ENCODE measurements at places on chromosomes 1 and 21. TPM values are rescaled to one million over a fixed set of nuclear protein-coding genes. Genes with fewer than 3 reads are reported as not detected.

The FCMR gene
- total RNA-seq: 0.71 TPM

DNA sequence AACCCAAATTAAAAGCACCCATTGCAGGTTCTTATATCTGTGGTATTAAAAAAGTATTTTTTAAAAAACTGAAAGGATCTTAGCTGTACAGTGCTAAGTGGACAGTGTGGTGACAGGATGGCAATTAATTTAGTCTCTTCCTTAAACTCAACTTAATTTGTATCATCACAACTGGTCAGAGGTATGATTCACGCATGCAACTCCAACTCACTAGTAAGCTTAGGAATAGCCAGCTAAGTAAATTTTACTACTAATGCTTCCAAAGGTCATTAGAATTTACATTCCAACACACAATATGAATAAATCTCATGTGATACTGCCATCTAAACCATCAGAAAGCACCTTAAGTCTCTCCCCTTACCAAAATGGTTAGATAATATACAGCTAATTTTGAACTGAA is 35.4 kb downstream of the ENAH start:
- H3K4me3 ChIP-seq: no peak overlapping the region
- H3K27me3 ChIP-seq: no peaks in the 10 kb centered on the region
- no peak for DNase-seq
- no peak overlapping the region for H3K27ac ChIP-seq
- H3K4me1 ChIP-seq: peaks cover 5% of the 10 kb centered on the region

DNA sequence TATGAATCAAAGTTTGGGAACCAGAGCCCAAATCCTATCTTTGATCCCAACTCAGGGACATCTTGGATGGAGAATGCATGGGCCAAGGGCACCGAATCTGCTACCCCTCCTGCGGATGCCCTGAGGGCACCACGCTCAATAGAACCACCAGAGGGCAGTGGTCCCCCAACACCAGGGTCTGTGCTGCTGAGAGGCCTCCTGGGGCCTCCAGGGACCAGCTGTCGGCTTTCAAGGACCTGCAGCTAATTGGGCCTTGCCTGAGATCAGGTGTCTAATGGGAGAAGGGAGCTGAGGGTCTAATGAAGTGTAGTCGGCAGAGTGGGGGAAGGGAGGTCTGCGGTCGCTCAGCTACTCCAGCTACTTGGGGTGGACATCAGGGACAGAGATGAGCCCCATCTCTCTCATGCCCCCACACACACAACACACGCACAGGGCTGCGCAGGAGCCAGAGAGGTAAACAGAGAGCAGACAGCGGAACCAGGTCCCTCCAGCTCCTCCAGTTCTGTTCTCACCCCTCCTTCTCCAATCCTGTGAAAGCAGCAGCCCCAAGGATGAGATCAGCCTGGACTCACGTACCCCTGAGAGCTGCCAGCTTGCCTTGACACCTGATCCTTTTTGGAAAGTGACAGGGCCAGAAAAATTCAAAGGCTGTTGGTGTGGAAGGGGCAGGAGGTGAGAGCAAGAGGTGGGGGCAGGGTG is 34.9 kb upstream of the PPP1R15B start:
- no peak overlapping the region for H3K27ac ChIP-seq
- H3K27me3 ChIP-seq: no peaks in the 10 kb centered on the region
- H3K36me3 ChIP-seq: no peaks in the 10 kb centered on the region
- no peaks in the 10 kb centered on the region for H3K4me1 ChIP-seq

The PPM1J gene
- 0.97 TPM for total RNA-seq

GRCh38 chr1:216832192-216832591 is 109.0 kb upstream of the ESRRG start:
- no peak overlapping the region for H3K27ac ChIP-seq
- DNase-seq: no peak
- no peak overlapping the region for H3K4me3 ChIP-seq
- H3K27me3 ChIP-seq: no peaks in the 10 kb centered on the region
- no peaks in the 10 kb centered on the region for H3K36me3 ChIP-seq

The MMEL1 gene
- total RNA-seq: 1.4 TPM

- H3K27ac ChIP-seq: no peak overlapping the region
- H3K36me3 ChIP-seq: no peaks in the 10 kb centered on the region
- no peaks in the 10 kb centered on the region for H3K27me3 ChIP-seq
- DNase-seq: no peak
These were observed 473.0 kb upstream of the ADGRL2 start for GRCh38 chr1:81327743-81328142.
